Fibroblast of skin of abdomen (primary cell): ENCODE measurements at places on chromosomes 12 and 14.

GRCh38 chr14:61652526-61653262 lies 42.6 kb upstream of the HIF1A start:
- DNase-seq: peak; percentile 41

- no peak for DNase-seq
Observed at GRCh38 chr14:22097586-22098292, 424.1 kb upstream of the OR4E1 start.

DNA sequence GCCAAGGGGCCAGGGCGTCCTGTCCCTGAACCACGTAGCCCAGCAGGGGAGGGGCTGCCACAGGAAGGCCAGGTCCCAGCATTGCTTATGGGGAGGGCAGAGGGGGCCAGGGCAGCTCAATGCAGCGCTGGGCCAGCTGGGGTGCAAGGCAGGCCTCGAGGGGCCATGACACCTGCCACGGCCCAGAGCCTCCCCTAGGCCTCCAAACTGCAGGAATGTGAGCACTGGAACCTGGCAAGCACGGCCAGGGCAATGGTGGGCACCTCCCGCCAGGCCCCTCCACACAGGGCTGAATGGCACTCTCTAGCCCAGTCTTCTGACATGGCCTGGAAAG lies 32.5 kb upstream of the GPR132 start:
- DNase-seq: no peak

- no peak for DNase-seq
Observed at GRCh38 chr12:100156731-100157426, 14.2 kb upstream of the BLTP3B start.

DNA sequence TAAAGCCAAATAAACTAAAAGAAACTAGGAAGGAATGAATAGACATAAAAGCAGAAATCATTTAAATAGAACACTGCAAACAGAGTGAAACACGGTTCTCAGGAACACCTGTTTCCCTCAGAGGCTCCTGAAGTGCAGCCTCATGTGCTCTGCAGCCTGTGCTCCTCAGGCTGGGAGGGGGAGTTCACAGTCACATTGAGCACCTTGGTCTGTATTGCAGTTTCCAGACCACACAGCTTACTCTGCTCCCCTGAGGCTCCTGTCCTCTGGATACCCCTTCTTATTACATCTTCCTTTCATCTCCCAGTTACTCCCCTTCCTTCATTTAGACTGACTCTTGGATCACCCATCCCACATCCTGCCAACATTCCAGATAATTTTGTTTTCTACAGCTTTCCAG lies 49.7 kb upstream of the DCD start:
- no peak for DNase-seq

- no peak for DNase-seq
Observed at GRCh38 chr14:33618361-33619105, 332.3 kb downstream of the EGLN3 start.

GRCh38 chr12:86723326-86723725 lies 467.1 kb upstream of the MGAT4C start:
- peak; percentile 31 for DNase-seq

DNA sequence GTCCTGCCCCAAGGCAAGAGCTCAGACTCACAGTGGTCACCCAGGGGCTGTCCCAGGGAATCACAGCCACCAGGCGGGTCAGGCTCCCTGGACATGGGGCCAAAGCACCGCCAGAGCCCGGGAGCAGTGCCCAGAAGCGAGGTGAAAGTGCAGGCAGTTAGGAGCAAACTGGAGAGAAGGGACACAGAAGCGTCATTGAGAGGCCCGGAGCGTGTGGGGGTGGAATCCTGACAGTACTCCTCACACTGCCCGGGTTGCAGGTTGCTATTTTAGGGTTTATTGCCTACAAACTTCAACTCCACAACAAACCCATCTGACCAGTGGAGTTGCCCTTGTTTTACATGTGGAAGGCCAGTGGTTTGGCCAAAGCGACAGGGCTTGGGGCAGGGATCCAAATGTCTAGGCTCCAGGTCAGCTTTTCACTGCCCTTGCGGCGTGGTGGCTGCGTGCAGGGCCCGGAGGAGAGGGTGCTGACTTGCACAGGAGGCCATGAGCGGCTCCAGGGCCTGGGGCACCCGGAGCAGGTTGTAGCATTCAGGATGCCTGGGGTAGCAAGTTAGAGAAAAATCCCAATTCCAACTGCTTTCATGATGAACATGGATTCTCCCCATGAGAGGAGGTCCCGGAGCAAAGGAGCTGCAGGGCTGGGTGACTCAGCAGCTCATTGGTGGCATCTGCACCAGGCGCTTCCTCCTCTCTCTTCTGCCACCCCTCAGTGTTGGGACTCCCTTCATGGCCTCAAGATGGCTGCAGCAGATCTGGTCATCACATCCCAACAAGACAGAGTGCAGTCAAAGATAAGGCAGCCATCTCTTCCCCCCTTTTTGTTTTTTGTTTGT lies 112.3 kb upstream of the NCOR2 start:
- no peak for DNase-seq

DNA sequence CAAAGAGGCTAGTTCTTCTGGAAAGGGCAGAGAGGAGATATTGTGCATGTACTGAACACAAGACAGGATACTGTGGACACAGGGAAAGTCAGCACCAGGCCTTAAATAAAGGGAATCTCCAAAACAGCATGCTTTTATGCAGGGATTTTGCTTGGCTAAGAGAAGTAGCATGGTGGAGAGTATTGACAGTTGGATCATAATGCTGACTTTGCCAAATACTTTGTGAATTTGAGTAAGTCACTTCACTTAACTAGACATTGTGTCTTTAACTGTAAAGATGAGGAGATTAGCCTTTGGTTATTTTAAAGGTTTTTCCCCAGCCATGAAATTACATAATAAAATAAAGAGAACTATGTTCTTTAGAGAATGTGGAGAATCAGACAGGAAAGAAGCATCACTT lies 24.5 kb downstream of the GALNT8 start:
- DNase-seq: no peak

- DNase-seq: peak; percentile 56
Observed at GRCh38 chr12:79555028-79555925, 135.5 kb downstream of the PAWR start.

DNA sequence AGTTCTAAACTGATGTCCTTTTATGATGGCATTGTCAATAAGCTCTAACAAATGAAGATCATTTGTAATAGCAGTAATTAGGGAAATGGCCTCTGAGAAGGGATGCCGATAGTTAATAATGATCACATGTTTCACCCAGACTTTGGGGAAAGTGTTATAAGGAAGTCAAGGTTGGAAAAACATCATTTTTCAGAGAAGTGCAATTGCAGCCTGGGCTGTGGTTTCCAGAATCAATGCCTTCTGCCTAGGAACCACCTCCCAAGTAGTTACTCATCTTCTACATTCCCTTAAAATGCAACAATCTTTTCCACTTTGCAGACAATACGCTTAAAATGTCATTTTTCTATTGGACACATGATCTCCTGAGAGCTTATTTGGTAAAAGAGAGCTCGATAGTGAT lies 879 bp downstream of the EDDM3A start:
- no peak for DNase-seq

DNA sequence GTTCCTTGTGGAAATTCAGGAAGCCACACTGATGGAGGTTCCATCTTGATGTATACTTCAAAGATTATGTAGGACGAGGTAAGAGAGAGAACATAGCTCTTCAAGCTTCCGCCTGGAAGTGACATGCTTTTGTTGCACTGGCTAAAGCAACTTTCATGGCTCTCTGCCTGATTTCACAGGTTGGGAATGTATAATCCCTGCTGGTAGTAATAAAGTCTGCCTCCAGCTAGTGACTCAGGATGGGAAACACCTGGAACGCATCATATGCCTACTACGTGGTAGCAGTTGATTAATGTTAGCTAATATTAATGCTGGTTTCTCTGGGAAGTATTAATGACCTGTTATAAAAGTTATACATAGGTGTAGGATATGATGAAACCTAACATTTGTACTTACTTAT lies 71.1 kb downstream of the PELI2 start:
- peak; percentile 89 for DNase-seq

GRCh38 chr12:46371718-46372543 lies 642 bp downstream of the SLC38A2 start:
- peak; percentile 68 for DNase-seq

- DNase-seq: no peak
Observed at GRCh38 chr14:89468566-89468965, 51.5 kb upstream of the FOXN3 start.
